SHP77 (cell line): ENCODE measurements at places on chromosomes 7 and 10.

DNA sequence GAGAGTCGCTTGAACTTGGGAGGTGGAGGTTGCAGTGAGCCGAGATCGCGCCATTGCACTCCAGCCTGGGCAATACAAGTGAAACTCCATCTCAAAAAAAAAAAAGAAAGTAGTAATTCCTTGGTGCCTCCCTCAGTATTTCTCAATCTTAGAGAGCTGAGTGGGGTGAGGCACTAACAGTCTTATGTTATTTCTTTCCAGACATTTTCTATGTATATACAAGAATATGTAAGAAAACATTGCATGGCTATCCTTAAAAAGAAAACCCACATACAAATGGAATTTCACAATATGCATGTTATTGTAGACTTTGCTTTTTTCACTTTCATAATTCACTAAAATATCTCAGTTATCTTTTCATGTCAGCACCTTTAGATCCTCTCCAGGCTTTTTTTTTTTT is 13.6 kb upstream of the SLF2 start:
- no peak for DNase-seq

DNA sequence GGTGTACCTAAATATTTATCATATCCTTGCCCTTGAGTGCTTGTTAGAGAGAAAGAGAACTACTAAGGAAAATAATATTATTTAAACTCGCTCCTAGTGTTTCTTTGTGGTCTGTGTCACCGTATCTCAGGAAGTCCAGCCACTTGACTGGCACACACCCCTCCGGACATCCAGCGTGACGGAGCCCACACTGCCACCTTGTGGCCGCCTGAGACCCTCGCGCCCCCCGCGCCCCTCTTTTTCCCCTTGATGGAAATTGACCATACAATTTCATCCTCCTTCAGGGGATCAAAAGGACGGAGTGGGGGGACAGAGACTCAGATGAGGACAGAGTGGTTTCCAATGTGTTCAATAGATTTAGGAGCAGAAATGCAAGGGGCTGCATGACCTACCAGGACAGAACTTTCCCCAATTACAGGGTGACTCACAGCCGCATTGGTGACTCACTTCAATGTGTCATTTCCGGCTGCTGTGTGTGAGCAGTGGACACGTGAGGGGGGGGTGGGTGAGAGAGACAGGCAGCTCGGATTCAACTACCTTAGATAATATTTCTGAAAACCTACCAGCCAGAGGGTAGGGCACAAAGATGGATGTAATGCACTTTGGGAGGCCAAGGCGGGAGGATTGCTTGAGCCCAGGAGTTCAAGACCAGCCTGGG is 11.4 kb downstream of the SERPINE1 start:
- peak; percentile 88 for DNase-seq

GRCh38 chr10:132111121-132111731 is 45.5 kb downstream of the JAKMIP3 start:
- no peak for DNase-seq

- DNase-seq, result no peak
These were observed 35.7 kb upstream of the PLEKHA1 start for GRCh38 chr10:122338609-122339441.

DNA sequence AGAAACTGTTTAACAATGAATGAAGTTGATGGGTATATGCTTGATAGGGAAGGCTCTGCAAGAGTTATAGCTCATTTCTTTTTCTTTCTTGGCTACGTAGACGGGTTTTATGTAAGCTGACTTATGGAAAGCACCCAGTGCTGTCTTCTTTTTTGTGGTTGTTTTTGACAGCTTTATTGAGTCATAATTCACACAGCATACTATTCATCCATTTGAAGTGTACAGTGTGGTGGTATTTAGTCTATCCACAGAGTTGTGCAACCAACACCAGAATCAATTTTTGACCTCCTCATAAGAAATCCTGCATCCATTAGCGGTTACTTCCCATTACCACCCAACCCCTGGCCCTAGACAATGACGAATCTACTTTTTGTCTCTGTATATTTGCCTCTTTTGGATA is 240.6 kb upstream of the KIAA1217 start:
- no peak for DNase-seq

DNA sequence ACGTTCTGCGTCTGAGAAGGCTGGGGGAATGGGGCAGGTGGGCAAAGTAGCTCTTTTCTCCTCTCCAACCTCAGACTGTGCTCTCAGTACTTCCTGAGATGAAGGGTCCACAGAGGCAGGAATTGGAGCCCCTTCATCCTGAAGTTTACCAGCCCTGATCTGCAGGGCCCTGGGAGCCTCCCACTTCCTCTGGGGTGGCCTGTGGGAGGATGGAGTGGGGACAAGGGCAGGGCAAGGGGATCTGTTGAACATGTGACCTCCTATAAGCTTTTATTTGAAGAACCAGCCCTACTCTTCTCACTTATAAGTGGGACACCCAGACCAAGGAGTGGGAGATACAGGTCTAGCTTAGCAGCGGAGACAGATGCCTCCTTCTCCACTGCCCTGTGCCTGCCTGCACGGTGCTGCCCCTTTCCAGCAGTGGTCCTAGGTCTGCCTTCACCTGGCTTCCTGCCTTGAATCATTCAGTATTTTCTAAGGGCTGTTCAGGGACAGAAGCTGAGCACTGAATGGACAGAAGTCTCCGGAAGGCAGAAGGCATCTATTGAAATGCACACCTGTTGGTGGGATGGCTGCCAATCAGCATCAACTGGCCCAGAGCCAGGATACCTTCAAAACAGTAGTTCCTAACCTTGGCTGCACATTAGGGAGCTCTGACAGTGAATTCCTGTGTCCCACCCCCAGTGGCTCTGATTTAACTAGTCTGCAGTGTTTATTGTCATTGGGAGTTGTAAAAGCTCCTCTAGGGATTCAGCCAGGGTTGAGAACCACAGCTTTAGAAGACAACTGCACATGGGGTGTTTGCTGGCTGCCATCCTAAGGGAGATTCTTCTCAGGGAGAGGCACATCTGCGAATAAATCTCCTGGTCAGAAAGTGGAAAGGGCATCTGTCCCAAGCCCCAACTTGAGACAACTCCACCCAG is 2.7 kb upstream of the ARHGAP22 start:
- DNase-seq, result no peak

DNA sequence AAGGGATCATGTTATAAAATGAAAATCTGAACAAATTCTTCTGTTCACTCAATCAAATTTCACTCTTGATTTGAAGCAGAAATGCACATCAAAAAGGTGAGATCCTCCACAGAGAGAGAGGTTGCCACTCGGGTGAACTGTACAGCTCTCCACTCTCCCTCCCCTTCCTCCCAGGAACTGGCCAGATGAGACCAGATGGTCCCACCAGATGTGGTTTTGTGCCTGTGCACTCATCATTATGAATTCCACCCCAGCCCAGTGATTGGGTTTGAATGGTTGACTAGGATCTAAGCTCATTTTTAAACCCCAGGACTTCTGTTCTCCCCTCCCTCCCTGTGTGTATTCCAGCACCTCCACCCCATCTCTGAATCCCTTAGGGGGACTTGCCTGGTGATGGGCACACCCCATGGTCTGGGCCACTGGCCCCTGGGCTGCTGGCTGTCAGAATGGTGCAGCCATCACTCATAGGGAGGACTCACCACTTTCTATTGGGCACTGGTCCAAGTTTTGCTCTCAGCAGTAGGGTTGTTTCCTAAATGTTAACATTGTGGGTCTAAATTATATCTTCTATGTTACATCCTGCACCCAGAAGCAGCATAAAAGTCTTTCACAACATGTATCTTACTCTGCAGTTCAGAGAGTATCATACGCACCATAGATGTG is 393.1 kb downstream of the TNS3 start:
- no peak for DNase-seq

DNA sequence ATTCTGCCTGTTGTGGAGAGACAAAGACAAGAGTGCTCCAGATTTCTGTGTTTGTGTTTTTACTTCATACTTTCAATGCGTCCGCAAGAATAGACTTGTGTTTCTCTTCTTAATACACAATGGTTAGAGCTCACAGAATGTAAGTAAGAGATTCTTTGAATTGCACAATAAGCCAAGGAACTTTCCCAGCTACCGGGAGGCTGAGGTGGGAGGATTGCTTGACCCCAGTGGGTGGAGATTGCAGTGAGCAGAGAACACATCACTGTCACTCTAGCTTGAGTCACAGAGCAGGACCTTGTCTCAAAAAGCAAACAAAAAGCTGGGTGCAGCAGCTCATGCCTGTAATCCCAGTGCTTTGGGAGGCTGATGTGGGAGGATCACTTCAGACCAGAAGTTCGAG is 250.7 kb upstream of the MYO3A start:
- no peak for DNase-seq

- no peak for DNase-seq
These were observed 8.0 kb upstream of the CELF2 start for GRCh38 chr10:11009471-11010308.

- DNase-seq, result peak; percentile 52
These were observed 42.9 kb downstream of the CD36 start for GRCh38 chr7:80681272-80681885.

GRCh38 chr7:132500727-132501440 is 75.4 kb downstream of the PLXNA4 start:
- no peak for DNase-seq

DNA sequence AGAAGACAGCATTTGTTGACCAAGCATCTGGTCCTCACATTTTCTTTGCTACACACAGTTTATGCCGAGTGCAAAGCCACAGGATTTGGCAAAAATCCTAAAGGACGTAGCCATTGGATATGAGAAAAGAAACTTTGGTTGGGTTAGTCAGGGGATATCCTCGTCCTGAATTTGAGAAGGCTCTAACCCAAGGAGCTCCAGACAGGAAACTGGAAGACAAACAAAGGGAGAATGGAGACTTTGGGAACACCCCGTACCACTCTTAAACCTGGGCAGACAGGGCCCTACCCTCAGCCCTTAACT is 146.6 kb upstream of the FRMD4A start:
- no peak for DNase-seq

DNA sequence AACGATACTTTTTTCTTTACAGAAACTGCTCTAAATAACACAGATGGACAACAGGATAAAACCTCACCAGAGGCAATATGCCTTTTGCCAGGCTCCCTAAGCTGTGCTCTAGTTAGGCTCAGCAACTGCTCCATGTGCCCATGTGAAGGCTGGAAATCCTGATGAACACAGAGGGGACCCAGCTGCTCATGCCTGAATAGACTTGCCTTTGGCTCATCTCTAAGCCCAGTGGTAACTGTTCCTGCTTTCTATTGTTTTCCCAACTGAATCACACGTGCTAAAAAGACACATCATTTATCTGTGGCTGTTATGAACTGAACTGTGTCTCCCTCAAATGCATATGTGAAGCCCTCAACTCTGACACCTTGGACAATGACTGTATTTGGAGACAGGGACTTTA is 110.4 kb downstream of the RNF216 start:
- DNase-seq, result no peak

- no peak for DNase-seq
These were observed 8.5 kb downstream of the PDZD8 start for GRCh38 chr10:117366741-117367140.

GRCh38 chr10:28281726-28282315 is 21.0 kb downstream of the MPP7 start:
- DNase-seq, result no peak

DNA sequence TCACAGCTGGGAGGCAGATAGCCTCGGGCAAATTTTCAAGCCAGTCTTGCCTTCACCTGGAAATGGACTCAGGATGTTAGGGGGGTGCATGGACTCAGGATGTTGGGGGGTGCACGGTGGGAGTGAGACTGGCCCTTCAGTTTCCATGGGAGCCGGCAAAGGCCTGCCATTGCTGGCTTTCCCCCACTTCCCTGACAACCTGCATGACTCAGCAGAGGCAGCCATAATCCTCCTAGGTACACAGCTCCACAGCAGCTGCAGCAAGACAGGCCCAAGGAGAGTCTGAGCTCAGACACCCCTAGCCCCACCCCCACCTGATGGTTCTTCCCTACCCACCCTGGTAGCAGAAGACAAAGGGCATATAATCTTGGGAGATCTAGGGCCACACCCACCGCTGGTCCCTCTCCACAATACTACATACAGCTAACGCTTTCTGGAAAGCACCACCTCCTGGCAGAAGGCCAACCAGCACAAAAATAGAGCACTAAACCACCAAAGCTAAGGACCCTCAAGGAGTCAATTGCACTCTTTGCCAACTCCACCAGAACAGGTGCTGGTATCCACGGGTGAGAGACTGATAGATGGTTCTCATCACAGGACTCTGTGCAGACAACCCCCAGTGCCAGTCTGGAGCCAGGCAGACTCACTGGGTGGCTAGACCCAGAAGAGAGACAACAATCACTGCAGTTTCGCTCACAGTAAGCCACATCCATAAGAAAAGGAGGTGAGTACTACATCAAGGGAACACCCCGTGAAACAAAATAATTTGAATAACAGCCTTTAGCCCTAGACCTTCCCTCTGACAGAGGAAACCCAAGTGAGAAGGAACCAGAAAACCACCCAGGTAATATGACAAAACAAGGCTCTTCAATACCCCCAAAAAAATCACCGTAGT is 18.3 kb downstream of the C7orf25 start:
- peak; percentile 30 for DNase-seq

DNA sequence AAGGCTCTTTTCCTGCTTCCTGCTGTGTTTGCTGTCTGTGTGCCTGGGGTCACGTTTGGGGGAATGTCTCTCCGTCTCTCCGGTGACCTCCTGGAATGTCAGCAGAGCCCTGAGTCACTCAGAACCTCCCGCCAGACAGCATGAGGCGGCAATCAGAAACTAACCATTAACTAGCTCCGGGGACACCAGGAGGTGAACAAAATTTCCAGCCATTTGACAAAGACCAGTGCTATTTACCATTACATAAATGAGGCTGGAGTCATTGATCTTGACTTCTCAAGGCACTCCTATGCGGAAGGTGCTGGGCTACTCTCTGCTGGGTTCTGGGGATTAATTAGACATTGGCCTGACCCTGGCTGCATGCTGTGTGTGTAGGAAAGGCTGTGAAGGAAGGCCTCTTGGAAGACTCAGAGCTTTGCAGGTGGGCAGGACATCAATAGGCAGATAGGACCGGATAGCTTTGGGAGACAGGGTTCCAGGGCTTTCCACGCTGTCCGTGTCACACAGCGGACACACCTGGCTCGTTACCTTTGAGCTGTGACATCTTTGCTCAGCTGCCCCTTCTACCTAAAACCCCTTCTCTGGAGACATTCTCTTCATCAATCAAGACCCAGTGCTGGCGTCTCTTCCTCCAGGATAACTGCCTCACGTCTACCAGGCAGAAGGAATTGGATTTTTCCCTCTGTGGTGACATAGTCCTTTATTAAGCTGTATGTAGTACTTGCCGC is 77.0 kb downstream of the PFKFB3 start:
- DNase-seq, result no peak

- DNase-seq, result no peak
These were observed 174.6 kb downstream of the CCDC3 start for GRCh38 chr10:12826800-12827372.

- no peak for DNase-seq
These were observed 671.0 kb upstream of the FZD8 start for GRCh38 chr10:36313142-36313541.

GRCh38 chr7:29797112-29797944 is 9.0 kb upstream of the WIPF3 start:
- DNase-seq, result no peak

- peak; percentile 46 for DNase-seq
These were observed 646 bp downstream of the SGCE start for GRCh38 chr7:94655126-94655847.

DNA sequence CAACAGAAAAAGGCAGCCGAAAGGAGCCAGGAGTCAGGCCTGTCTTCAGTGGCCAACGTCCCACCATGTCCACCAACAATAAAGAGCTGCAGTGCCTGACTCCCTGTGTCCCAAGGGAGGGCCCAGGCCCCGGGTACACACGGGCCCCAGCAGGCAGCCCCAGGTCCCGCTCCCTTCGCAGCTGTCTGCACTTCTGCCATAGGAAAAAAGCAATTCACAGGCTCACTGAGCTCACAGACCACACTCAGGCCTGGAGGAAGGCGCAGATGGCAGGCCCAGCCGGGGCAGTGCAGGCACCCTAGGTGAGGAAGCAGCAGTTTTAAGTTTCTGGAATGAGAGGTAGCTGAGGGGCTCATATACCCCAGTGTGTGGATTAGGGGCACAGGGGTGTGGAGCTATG is 100.5 kb downstream of the PRKAG2 start:
- no peak for DNase-seq
